Stimulated activated CD8-positive, alpha-beta memory T cell treated with anti-CD3 and anti-CD28 coated beads, Interleukin-15, amount 100 ng/mL, for 1 hour (primary cell): ENCODE measurements at places on chromosomes 7 and 10.

DNA sequence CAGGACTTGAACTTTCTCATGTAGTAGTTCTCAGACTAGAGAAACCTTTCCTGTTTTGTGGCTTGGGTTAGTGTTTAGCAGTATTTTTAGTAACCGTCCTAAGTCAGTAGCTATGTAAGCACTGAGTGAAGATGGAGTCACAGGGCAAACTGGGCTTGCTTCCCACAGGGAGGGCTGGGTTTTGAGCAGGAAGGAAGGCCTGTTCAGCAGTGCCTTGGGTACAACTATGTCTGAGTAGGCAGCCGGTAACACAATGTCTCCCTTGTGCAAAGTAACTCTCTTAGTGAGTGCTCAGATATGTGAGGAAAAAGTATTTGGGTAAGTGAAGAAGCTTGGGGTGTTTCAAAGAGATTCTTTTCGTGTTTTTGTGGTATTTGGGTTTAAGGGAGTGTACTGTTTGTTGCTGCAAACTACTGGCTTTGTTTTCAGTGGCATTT lies 96.4 kb downstream of the CCSER2 start:
- DNase-seq: no peak

DNA sequence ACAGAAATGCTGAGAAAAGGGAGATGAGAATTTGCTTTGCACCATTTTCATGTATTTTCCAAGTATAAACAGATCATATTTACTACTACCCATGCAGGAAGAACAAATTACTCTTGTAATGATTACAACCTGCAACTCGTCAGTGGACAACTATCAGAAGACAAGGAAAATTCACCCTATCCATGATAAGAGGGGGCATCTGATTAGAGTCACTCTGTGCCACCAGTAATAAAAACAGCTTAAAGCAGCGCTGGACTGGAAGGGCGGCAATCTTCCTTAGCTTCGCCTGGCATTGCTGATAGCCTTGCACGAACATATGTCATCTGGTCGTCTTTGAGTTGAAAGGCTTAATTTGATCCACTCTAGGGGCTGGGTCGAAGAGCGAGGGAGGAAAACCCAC lies 162.7 kb downstream of the SFMBT2 start:
- no peak for DNase-seq

- no peak for DNase-seq
Observed at GRCh38 chr10:5987747-5988146, 10.4 kb upstream of the IL15RA start.

DNA sequence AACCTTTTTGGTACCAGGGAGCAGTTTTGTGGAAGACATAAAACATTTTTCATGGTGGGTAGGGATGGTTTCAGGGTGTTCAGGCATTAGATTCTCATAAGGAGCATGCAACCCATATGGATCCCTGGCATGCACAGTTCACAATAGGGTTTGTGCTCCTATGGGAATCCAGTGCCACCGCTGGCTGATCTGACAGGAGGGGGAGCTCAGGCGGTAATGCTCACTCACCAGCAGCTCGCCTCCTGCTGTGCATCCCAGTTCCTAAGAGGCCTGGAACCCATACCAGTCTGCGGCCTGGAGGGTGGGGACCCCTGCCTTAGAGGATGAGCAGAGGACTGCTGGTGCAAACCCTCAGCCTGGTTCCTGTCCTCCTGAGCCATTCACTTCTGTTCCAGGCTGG lies 561.7 kb downstream of the SDK1 start:
- DNase-seq: no peak

DNA sequence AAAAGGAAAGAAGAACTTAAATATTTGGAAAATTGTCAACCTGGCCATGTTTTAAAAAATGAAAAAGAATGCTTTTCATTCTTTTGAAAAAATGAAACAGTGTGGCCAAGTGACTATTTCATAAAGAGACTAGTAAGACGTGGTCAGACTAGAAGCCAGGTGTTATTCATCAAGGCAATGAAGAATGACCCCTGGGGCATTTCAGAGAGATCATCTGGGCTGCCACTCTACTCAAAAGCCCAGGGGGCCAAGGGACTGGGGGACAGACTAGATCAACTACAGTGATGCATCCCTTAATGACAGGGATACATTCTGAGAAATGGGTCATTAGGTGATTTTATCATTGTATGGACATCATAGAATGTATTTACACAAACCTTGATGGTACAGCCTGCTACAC lies 199.4 kb downstream of the STK31 start:
- no peak for DNase-seq

GRCh38 chr10:25978771-25979170 lies 44.7 kb downstream of the MYO3A start:
- no peak for DNase-seq
